D721Med (cell line): ENCODE measurements at places on chromosomes 7 and 10.

- no peak for DNase-seq
These were observed 283.7 kb downstream of the ZEB1 start for GRCh38 chr10:31602541-31603234.

DNA sequence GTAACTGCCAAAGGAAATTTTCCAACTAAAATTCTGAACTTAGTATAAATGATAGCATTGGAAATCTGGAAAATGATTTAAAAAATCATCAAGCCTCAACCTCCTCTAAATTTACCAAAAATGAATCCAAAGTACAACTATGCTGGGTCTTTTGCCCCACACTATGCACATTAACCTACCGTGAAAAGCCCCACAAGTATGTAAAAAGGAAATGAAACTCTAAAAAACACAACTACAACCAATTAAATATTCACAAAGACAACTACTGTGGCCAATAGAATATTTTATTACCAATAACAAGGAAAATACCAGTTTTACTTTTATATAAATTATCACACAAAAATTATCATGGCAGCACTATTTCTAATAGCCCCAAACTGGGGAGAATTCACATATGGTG is 19.3 kb downstream of the EIF3A start:
- DNase-seq, result no peak

DNA sequence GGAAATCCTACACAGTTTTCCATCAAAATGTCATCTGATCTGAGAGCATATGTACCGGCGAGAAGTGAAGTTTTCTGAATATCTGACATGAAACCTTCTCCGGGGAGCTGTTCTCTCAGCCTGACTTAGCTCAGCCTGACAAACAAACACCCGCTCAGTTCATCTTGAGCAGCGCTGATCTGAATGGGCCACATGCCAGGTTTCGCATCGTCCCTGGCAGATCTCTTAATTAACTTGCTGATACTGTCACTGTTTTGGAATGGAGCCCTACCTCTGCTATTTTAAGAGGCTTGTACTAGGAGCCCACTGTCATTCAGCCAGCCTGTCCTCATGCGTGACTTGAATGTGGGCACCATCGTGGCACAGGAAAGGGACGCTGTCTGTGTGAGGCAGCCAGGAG is 109.2 kb downstream of the STRA8 start:
- no peak for DNase-seq

DNA sequence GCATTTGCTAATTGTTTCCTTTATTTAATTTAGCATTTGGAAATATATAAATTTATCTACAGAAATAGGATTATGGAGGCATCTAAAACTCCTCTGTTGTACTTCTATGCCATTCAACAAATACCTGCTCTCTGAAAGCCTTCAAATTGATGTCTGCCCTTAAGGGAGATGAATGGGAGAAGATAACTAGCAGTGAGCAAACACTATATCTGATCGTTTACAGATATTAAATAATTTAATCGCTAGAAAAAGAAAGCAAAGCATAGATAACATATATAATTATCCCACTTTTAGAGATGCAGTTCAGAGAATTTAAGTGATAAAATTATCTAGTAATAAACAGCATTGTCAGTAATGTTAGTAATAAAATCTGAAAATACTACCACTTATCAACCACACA is 524.9 kb downstream of the NRG3 start:
- DNase-seq, result no peak

DNA sequence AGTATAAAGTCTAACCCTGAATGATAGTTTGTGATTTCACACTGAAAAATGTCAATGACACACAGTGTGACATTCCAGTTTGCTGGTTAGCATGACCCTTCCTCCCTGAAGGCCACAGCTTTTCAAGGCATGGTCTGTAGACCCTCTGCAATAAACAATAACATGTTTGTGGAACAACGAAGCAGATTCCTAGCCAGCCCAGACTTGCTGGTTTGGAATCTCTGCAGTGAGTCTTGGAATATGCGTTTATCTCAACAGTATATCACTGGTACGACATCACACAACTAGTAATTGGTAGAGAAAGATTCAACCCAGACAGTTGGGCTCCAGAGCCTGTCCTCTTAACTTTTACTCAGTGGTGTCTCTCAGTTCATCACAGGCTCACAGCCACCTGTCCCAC is 23.7 kb upstream of the DUSP5 start:
- no peak for DNase-seq

DNA sequence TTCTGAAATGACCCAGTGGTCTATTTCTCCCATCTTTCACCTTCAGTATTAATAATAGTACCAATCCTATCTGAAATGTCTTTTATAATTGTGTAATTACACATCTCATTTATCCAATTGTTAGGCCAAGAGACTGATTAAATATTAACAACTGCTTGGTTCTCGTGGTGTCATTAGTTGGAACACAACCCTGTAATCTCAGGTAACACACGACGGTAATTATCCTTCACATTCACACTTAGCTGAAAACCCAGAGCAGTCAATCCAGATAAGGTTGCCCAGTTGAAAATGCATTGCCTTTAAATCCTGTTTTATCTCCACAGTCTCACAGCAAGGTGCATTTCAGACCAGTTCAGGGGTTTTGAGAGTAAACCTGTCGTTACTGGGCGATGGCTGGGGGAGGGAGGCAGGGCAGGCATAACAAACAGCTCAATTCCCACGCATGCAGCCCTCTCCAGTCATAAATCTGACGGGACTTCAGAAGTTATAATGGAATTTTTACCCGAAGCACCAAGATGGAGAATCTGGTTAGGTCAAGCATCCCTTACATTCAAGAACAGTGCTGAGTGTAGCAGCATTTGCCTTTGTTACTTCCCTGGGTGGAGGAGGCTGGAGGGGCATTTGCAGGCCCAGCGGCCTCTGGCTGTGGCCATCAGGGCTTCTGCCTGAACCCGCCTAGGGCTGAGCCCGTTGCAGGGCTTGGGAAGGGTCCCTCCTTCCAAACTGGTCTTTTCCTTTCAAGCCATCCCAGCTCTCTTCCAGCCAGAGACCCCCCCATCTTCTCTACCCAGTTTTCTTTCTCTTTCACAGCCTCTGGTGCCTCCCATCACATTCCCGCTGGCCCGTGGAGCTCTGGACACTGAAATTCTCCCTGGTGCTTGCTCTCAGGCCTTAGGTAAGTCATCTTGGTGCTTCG is 201.0 kb upstream of the LYZL2 start:
- DNase-seq, result no peak

GRCh38 chr10:86451604-86451960 is 70.0 kb downstream of the WAPL start:
- no peak for DNase-seq

DNA sequence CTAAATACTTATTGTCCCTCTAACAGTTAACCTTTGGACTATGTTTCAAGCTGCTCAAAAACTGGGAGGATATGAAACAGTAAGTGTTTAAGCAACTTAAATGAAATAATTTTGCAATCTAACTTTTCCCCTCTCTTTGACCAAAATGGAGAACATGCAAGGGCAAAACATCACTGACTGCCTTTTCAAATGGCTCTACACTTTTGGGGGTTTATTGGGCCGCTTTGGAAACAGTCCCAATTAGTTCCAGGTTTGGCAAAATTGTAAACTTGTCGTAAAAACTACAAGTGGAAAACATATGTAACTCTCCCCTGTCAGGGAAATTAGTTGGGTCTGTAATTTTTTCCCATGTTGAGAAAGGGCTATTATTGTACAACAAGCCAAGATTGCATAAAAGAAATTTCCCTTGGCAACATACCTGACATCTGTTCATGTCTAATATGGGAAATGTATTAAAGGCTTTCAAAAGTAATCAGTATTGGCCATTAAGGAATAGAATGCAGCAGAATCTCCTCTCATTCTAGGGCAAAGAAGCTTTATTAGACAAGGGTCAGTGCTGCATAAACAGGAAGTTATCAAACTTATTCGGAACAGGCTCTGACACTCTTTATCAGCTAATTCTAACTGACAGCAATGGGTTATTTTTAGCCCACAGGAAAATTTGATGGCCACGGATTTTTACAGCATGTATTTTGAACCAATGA is 157.9 kb downstream of the ARID5B start:
- no peak for DNase-seq

GRCh38 chr7:116566666-116567065 is 41.8 kb downstream of the CAV1 start:
- DNase-seq, result no peak

GRCh38 chr10:129528376-129528978 is 61.4 kb downstream of the MGMT start:
- no peak for DNase-seq

- no peak for DNase-seq
These were observed 239.7 kb upstream of the SEMA3D start for GRCh38 chr7:85426487-85426960.

- DNase-seq, result no peak
These were observed 22.5 kb upstream of the WASL start for GRCh38 chr7:123771256-123771655.

DNA sequence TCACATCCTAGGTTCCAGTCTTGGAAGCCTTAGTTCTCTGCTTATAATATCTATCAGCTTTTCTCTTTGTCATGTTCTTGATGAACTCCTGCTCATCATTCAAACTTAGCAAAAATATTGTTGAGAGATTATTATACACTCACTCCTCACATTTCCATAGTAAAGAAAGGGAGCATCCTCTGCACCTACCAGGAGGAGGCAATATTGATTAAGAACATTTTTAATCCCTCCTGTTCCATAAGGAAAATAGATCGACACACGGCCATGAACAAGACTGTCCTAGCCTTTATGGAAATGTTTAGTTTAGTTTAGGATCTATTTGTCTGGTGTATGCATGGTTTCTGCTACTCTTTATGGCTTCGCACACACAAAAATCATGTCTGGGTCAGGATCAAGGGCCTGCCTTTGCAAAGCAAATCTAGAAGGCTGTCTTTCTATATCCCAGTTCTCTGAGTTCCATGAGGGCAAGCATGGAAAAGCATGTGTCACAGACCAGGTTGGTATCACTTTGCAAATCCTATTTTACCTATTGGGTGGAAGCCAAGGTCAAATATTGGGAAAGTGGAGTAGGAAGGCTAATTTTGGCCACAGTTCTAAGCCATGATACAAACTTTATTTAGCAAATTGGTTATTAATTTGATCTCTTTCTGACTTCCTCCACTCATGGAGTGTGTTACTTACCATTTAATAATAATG is 164.4 kb downstream of the MDFIC start:
- DNase-seq, result no peak

DNA sequence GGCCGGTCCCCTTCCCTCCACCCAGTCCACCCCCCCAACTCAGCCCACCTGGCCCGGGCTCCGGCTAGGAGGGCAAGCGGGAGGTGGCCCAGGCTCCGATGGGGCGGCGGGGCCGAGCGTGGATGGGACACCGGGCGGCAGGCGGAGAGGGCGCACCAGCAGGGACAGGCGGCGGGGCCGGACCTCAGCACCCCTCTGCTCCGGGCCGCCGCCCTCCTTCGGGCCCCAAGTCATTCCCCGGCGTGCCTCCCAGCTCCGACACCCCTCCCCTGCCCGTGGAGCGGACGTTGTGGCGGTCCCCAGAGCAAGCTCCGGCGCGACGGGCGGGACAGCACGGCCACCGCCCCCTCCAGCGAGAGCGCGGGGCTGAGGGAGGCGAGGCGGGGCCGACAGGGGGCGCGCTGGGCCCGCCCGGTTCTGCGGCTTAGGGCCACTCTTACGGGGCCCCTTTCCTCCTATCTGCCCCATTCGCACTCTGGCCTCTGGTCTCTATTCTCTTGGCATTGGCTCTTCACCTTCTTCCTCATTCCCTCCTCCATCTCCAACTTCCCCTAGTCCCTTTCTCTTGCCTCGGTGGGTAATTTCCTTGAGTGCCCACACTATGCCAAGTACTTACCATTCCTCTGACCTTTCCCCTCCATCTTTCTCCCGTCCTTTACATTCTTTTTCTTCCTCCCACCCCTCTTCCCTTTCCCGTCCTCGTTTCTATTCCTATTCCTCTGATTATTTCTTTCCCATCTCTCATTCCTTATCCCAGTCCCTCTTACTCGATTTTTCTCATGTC is 701 bp upstream of the GBX1 start:
- no peak for DNase-seq

DNA sequence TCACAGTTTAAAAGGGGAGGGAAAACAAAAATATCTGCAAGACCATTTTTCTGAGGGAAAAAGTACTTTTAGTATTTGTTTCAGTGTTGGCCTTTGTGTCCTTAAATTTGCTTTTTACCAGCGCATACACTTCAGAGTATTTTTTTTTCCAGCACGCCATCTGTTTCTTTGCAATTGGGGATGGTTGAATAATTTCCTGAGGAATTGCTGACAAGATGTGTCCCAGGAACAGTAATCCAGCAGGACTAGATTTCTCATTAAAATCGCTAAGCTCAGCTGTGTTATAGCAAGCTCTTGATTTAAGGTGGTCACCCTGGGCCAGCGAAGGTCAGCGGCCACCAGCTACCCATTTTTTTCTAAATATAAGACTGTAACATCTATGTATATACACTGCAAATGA is 156.9 kb upstream of the RHOBTB1 start:
- no peak for DNase-seq

GRCh38 chr7:131498237-131498885 is 58.1 kb downstream of the PODXL start:
- DNase-seq, result no peak

- DNase-seq, result no peak
These were observed 9.5 kb upstream of the ARID5B start for GRCh38 chr10:61891906-61892585.

DNA sequence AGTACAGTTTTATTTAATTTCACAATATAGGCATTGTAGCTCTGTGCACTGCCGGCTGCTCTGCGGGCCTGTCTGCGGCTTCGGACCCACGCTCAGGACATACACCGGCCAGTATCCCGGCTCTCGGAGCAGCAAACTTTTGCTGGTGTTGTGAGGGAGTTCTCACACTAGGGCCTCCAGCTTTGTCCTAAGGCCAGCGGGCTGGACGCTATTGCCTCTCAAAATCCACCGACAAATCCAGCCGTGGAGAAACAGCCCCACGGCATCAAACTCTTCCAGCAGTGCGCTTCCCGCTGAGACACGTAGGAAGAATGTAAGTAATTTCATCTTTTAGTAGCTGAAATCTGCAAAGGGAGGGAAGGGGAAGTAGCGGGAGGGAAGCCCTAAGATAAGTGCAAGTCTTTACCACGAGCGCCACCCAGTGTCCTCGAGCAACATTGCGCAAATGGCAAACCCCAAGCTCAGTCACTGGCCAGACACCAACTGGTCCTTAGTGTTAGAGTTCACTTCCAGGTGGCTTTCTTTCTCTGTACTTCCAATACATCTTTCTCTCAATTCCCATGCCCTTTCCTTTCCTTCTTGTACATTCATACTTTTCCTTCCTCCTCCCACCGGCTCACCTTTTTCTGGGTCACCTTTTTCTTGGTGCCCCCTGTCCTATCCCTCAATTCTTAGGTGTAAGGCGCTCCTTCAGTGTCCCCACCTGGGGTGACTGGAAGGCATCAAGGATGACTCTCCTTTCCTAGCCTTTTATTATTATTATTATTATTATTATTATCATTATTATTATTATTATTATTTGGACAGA is 3.0 kb upstream of the DLX5 start:
- no peak for DNase-seq
